ENCODE measurements at places on chromosomes 6 and 20. TPM values are rescaled to one million over a fixed set of nuclear protein-coding genes. Genes with fewer than 3 reads are reported as not detected.
A peak's percentile ranks its signal among the peaks of the same experiment; 100 is the strongest.

- DNase-seq = no peak
Observed at GRCh38 chr6:44034391-44034861, 92.8 kb downstream of the MRPL14 start.

Gene NKX2-4
- total RNA-seq = not detected

GRCh38 chr6:47512872-47513271 is 35.3 kb downstream of the CD2AP start:
- DNase-seq = no peak

- peak; percentile 75 for DNase-seq
Observed at GRCh38 chr6:44247338-44248302, 719 bp downstream of the HSP90AB1 start.

DNA sequence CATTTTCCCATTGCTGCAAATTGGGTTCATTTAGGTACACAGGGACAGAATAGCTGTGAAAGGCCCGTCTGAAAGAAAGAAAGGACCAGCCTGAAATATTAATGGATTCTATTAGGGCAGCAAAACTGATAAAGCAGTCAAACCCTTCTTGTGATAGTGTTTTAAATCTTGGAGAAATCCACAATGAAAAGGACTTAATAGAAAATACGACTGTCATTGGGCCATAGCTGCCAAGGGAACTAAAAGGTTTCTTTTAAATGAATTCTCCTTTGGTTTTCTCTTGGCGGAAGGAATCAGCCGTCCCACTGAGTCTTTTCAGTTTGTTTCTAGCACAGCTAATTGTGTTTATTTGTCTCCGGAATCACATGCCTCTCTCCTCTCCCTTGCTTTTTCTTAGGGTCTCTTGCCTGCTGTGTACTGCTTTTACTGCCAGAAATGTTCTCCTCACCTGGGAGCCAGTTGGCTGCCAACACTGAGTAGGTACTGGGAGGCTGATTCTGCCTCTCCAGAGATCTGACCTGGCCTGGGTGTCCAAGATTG is 11.3 kb downstream of the PAQR8 start:
- DNase-seq = no peak

GRCh38 chr6:17710331-17710730 is 3.6 kb upstream of the NUP153 start:
- DNase-seq = no peak

- no peak for DNase-seq
Observed at GRCh38 chr6:90947184-90948064, 360.6 kb upstream of the MAP3K7 start.

- peak; percentile 79 for DNase-seq
Observed at GRCh38 chr20:46117704-46118467, at the start of gene CD40. Gene CD40, plus strand, starts transcription at chr20:46118314. Its CDS starts 30 bp downstream, at chr20:46118344.

- DNase-seq = no peak
Observed at GRCh38 chr6:102950967-102951366, 1557.5 kb downstream of the GRIK2 start.

DNA sequence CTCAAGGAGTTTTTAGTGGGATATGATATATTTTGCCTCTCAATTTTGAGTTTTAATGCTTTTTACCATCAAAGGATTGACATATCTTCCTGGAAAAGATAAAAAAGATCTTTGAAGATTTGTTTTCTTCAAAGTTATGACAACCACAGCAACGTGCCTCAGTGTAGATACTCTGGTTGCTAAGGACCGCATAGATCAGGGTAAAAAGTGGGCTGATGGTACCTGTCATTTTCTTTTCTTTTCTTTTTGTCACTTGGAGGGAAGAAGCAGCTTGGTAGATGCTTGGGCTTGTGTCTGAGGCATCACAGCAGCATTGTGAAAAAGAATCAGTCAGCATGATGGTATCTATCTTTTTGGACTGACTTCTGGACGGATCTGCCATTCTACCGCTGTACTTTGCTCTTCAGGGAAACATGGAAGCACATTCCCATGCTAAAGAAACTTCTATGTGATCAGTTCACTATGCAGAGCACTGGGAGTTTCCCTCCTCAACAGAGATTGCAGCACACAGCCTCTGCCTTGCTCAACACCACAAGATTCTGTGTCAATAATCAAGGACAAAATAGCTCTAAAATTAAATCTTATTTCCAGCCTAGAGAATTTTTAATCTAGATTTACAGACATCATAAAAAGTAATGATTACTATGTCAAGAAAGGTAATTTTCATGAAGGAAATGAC is 54.8 kb upstream of the SGK1 start:
- peak; percentile 33 for DNase-seq

DNA sequence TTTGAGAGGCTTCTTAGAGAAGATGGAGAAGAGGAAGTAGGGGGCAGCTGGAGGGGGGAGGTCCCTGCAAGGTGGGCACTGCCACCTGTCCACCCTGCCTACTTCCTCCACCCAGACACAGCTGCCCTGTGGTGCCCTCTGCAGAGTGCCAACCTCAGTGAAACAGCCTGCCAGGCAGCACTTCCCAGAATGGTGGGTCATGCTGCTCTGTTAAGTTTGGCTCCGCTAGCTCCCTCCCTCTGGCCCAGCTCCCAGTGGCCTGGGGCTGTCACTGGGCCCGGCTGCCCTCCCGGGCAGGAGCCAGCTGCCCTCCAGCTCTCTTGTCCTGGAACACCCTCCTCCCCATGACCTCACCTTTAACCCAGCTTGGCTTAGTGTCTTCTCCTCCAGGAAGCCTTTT is 5.1 kb upstream of the EPB41L1 start:
- no peak for DNase-seq

DNA sequence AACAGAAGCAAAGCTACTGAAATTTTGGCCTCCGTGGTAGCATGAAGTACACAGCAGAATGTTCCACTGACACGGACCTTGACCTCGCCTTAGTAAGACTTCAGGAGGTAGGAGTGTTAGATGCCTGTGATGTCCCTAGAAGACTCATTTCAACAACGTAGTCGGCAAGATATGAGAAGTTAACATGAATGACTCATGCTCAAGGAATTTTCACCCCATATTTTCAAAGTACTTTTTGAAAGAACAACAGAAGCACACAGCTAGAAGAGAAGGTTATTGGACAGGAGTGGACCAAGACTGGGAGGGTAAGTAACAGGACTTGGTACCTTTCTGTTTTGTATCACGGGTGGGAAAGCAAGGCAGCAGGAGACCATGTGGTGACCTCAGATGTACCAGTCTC is 78.0 kb downstream of the DZANK1 start:
- no peak for DNase-seq

DNA sequence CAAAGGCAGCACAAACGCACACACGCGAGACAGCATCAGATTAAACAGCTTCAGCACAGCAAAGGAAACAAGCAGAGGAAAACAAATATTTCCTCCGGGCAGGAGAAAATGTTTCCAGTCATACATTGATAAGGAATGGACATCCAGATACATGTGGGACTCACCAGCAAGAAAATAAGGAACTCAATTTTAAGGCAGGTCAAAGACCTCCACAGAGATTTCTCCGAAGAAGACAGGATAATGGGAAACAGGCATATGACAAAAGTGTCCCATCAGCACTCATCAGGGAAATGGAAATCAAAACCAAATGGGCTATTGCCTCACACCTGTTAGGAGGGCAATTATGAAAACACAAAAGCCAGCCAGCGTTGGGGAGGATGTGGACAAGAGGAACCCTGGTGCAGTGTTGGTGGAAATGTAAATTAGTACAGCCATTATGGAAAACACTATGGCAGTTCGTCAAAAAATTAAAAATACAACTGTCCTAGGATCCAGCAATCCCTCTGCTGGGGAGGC is 9.7 kb upstream of the SLCO4A1 start:
- peak; percentile 14 for DNase-seq

DNA sequence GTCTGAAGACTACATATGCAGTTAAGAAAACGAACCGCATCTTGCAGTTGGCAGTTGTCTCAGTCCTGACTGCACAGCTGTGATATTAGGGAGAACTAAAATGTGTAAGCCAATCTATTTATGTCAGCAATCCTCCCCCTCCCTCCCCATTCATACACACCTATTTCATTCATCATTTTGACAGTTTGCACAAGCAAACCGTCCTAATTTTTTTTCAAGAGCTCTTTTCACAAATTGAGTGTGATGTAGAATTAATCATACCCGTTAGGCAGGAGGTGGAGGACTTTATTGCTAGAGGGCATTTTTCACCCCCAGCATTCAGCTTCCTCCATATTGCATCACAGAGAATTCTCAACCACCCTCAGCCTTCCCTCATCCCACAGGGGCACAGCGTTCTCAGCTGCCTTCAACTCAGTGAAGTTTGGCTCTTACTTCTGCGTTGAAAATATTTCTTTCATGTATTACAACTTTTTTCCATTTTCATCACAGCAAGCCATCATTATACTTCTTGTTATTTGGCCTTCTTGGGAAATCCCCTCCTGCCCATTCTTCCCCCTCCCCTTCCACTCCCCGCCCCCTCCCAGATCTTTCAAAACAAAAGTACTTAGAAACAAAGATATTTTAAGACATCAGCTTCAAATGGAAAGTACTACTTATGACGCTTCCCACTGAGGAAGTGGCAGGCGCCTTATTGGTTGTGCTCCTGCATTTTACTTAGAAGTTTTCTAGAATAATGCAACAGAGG is 37.5 kb downstream of the NOX3 start:
- peak; percentile 11 for DNase-seq

Gene SLC39A7
- 95.2 TPM for total RNA-seq

GRCh38 chr6:149934249-149935156 is 7.3 kb upstream of the ULBP2 start:
- peak; percentile 84 for DNase-seq

- no peak for DNase-seq
Observed at GRCh38 chr20:5596401-5597193, 153.6 kb upstream of the SHLD1 start.

Gene PI16
- total RNA-seq = not detected

Gene ADGRG6
- total RNA-seq = 8.5 TPM

GRCh38 chr20:19495905-19496703 is 262.0 kb upstream of the RIN2 start:
- no peak for DNase-seq

GRCh38 chr20:19121463-19121862 is 91.0 kb upstream of the SLC24A3 start:
- DNase-seq = no peak

GRCh38 chr6:20879526-20879925 is 345.3 kb downstream of the CDKAL1 start:
- peak; percentile 65 for DNase-seq

- peak; percentile 47 for DNase-seq
Observed at GRCh38 chr6:87645080-87645479, 55.1 kb downstream of the ORC3 start.

Measured in lung microvascular endothelial cell (primary cell).